ENCODE measurements at places on chromosomes 7 and 10.

DNA sequence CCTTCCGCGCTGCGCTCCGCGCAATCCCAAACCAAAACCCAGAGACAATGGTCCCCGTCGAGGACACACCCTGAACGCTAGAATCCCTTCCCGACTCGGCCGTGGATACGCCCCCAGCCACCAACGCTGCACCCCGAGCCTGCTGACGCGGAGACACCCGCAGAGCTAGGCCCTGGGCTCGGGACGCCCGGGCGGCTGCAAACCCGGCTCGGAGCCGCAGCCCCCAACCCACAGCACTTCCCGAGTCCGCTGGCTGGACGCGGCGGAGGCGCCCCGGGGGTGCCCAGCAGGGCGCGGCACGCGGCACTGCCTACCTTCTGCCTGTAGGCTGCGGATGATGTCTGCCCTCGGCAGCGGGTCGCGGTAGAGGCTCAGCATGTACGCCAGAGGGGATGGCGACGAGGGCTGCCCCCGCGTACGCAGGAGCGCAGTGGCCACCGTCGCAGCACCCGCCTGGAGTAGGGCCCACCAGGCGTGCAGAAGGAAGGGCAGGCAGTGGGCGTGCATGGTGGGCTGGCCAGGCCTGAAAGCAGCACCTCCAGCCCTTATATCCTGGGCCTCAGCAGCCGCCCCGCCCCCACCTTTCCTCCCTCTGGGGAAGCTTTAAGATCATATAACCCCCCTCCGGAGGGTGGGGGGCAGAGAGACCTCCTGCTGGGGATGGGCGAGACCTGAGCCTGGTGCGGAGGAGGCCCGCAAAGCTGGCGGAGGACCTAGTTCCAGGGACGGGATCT is at the start of gene NODAL:
Gene NODAL, minus strand, starts transcription at position 521 of the 734 bp plus-strand sequence. Its CDS starts 14 bp downstream, at position 507.
- no peak for DNase-seq

DNA sequence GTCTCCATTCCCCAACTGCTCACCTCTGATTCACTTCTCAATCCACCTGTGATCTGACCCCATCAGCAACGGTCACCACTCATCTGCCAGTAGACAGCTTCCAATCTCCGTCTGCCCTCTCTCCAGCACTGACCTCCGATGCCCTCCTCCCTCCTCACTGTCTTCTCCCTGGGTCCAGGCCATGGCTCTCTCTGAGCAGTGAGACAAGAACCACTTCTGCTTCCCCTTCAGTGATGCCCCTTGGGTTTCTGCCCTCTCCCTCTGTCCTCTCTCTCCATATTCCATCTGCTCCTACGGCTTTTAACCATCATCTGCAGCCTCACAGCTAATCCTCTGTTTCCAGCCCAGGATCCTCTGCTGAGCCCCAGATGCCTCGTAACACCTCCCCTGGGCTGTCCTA is 55.5 kb upstream of the OPALIN start:
- DNase-seq, result no peak

DNA sequence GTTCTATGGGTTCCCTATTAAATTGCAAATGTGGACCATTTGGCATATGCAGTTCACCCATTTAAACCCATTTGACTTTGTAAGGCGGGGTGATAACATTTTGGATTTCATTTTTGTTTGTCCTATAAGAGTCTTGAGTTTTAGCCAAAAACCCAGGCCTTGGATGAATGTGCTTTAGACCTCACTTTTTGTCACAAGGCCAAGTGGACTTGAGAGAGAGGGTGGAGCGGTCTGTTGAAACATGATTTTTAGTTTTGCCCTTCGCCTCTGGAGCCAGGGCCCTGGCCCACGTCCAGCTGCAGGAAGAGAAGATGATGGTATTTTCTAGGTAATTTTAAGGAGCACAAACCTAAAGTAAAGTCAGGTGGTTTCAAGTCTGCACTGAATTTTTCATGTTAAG is 260.1 kb downstream of the SLC25A13 start:
- no peak for DNase-seq

DNA sequence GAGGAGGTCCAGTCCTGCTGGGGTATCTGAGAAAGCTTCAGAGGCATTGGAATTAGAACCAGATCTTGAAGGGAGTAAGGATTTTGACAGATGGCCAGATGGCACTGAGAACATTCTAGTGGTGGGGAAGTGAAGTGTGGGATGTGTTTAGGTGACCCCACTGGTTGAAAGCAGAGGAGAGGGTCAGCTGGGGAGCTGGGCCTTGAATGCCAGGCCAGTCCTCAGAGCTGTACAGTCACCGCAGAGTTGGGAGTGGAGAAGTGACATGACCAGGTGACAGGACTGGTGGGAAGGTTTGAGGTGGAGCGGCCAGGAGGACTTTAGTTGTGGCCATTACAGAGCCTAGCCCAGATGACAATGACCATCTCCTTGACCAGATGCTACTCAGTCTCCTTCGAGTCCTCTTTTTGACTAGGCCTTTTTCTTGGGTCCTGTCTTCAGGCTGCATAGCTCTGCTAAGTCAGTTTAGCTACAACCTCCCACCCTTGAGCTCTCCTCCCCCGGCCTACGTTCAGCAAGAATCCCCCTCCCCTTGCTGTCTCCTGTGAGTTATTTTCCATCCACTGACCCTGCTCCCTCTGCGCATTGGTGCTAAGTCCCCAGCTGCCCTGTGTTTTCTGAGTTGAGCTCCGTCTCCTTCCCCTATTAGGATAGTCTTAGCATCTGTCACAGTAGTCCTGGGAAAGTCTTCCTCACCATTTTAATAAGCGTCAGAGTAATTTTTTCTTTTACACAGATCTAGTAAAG is 56.3 kb downstream of the CCNY start:
- no peak for DNase-seq

DNA sequence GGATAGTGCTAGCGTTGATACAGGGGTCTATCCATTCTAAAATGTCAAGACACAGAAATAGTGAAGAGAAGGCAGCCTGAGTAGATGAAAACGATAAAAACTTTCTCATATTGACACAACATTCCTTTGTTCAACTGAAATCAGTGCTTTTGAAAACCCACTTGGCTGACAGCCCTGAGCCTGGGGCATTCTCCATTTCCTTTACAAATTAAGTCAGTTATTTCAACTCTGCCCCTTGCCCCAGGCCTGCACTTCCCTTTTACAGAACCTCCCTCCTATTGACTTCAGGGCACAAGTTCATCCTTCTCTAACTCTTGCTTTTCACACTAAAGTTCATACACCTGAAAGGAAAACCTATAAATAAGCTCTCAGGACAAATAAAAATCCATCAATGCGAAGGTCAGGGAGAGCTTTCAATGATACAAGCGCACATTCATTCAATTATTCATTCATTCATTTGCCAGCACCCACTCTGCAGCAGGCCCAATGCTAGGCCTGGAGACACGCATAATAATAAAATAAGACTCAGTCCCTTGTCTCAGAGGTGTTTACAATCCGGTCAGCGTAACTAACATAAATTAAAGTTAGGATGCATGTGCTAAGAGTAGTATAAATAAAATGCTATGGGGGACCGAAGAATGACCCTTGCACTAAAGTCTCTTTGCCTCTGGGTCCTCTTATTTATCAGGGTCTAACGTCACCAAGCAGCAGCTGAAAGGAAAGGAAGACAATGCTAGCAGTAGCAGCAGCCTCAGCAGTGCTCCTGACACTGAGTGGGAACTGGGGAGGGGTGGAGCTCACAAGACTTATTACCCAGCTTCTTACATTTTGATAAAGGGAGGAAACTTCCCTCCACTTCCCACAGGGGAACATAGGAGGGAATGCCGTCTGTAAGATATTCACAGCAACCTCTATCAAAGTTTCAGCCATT is 134.8 kb downstream of the PDE1C start:
- peak; percentile 17 for DNase-seq

- DNase-seq, result no peak
These were observed 96.8 kb downstream of the TRRAP start for GRCh38 chr7:98974906-98975816.

GRCh38 chr10:109744020-109744419 is 179.3 kb downstream of the XPNPEP1 start:
- DNase-seq, result no peak

- DNase-seq, result peak; percentile 24
These were observed 1.3 kb upstream of the GFRA1 start for GRCh38 chr10:116274064-116274904.

DNA sequence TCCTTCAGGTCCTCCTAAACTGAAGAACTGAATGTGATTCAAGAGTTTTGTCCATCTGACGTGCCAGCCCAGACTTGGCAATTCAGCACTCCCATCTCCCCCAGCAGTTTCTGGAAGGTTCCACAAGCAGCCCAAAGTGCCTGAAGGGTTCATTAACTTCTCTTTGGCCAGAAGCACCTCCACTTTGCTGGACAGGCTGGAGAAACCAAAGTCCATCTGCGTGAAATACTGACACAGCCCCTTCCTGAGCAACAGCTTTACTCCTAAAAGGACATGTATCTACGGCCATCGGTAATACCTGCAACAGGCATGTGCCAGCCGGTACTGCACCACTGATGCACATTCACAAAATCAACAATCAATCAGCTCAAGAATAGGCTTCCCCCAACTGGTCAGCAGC is 48.5 kb downstream of the RSU1 start:
- no peak for DNase-seq

DNA sequence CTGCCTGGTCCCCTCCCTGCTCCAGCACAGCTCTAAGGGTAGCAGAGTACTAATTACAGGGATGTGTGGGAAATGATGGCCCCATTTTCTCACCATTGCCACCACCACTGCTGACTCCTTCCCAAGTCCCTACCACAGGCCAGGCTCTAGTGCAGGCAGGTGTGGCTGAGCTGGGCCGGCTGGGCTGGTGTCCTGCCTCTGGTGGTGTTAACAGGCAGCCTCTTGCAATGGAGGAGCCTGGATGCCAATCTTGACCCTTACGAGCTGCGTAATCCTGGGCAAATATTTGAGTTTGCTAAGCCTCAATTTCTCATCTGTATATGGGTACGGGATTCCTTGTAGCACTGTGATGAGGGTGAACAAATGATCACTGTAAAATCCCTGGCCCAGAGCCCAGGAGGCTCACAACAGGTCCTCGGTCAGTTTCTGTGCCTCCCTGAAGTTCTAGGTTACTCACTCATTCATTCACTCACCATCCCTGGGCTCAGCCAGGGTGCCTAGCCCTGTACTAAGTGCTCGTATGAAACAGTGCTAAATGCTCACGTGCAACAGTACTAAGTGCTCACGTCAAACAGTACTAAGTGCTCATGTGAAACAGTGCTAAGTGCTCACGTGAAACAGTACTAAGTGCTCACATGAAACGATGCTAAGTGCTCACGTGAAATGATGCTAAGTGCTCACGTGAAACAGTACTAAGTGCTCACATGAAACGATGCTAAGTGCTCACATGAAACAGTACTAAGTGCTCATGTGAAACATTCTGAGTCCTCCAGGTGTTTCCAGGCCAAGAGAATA is 2.3 kb upstream of the FZD9 start:
- no peak for DNase-seq

DNA sequence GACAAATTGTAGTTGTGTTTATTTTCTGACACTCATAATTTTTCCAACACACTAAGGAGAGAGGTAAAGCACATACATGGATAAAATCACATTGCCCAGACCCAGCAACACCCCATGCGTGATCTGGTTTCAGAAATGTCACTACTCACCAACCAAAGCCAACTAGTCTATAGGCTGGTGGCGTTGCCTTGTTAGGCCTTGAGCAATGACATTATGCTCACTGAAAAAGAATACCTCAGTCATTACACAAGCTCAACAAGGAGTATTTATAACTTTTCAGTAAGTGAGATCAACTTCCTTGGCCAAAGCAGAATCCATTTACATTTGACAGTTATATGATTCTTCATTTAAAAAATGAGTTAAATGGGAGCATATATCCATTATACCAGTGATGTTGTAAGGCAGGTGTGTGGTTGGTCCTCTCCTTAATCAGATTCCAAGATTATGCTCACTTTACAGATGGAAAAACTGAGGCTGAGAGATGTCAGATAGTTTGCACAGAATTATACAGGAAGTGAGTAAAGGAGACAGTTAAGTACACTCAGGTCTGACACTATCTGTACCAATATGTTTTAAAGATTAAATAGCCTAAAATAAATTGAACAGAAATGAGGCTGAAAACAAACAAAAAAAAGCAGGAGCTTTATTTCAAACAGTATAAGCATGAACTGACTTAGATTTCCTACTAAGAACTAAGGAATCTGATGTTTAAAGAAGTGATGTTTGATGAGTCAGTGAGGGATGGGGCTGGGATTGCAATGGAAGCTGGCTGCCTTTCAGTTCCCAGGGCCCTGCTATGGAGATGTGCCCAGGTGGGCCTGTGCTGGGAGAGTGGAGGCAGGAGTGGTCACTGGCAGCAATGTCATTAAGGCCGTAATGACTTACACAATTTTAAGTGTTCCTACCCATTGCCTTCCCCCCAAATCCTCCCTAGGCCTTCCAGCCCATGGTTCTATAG is 118.3 kb downstream of the RAPGEF5 start:
- peak; percentile 26 for DNase-seq
